ENCODE measurements at places on chromosomes 5 and 9.

DNA sequence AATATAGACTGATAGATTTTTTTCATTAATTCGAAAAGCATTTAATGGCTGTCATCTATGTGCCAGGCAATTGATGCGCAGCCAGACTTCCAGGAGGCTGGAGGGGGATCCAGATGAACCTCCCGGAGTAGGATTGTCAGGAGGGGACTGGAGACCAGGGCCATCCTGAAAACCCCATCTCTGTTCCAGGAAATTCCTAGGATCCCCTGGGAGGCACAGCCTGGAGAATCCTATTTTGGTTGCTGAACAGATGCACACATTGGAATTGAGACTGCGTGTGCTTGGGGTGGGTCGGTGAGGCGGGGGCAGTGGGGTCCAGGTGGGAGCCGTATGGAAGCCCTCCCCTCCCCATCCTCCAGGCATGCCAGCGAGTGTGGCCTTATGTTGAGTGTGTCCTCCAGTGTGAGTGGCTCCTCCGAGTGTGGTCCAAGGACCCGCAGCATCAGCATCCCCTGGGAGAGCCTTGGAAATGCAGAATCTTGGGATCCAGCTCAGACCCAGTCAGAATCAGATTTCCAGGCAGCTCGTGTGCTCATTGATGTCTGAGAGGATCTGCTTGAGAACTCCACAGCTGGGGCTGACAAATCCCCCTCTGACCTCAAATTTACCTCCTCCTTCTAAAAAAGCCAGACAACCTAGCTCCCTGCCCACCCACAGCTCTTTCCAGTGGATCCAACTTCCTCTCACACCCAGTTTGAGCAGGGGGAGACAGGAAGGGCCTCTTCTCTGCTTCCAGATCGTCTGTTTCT is 38.7 kb downstream of the ROPN1L start:
- peak; percentile 23 for DNase-seq

DNA sequence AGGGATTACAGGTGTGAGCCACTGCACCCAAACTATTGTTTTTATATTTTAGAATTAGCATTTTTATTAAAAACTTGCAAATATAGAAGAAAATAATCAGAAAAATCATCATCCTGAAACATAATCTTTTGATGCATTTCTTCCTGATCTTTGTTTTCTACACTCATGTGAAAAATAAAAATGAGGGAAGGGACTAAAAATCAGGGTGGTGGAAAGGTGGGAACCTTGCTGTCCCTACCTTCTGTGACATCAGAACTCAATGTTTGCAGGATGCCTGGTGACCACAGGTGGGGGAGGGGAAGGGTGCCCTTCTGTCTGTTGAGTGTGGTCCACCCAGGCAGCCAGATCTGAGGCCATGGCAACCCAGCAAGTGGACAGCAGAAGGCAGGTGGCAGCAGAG is at the start of gene SMIM23:
Gene SMIM23, plus strand, starts transcription at position 301 of the 400 bp plus-strand sequence. Its CDS starts 55 bp downstream, at position 356.
- DNase-seq, result no peak

DNA sequence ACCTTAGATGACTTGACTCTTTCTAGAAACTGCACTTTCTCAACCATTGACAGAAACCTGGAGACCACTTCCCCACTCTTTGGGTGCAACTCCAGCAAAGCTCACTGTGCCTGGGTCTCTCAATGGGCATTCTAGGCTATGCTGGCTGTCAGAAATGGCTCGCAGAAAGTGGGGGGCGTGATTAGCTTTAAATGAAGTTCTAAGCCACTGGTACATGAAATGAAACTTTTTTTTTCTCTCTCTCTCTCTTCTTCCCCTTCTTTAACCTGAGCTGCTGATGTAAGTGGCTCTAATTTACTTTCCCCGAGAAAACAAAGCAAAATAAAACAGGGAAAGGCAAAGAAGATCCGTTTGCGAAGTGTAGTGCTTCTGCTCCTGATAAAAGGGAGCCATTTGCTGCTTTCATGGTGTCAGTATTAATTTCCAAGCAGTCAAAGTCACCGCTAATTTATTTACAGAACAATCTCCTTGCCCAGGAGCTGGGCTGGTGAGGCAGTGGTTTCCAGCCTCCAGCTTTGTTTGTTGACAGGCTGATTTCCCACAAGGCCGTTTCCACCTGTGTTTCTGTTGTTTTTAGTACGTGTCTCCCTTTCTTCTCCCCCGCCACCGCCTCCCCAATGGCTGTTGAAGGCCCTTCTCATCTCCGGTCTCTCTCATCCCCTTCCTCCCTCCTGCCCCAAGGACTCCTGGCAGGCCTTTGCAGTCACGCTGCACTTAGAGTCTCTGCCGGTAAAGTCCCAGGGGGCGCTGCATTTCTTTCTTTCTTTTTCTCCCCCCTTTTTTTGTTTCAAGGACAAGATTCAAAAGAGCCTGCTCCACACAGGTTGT is 422.9 kb downstream of the EBF1 start:
- DNase-seq, result no peak

- no peak for DNase-seq
Measured at GRCh38 chr5:1322036-1322900, 22.6 kb downstream of the CLPTM1L start.

DNA sequence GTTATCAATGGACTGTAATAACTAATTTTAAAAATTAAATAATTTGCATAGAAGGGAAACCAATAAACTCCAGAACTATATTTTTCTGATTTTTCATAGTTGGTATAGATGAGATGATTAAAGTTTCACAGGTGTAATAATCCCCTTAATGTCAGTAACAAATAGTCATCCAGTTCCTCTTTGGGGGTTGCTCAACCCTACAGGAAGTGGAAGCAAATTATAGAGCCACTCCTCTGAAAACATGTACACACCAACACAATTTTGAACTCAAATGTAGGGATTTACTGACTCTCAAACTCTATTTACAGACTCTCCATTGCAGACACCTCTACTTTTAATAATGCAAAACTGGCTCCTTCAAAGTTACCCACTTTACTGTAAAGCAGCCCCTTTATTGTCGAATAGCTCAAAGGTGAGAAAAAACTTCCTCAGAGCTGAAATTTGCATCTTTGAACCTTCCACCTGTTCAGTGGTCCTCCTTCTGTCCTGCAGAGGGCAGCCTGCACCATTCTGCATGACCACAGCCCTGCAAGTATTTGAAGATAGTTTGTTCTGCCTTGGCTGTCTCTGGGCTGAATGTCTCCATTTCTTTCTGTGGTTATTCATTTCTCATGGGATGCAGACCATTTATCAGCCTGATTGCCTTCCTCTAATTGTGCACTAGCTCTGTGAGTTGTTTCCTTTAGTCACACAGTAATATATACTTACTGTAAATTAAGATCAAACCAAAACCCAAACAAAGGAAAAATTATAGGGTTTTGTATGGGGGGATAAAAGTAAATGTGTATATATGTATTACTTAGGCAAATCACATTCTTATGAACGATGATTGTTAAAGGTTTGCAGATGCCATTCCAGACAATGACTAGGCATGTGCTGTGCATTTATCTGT is 383.2 kb upstream of the SGCD start:
- DNase-seq, result peak; percentile 78

DNA sequence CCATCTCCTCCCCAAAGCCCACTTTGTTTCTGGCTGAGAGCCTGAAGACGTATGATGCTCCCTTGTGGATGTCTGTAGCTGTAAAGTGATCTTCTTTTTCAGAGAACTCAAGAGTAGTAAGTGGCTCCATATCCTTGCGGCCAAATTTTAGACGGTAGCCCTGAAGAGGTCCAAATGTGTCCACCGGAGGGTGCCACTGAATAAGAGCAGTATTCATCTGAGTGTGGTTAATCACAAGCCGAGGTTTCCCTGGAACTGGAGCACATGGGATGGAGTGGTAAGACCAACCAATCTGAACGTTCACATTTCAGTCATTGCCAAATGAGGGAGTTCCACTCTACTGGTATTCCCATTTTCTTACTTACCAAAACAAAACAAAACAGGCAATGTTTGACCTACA is 686.5 kb upstream of the DMAC1 start:
- peak; percentile 49 for DNase-seq

DNA sequence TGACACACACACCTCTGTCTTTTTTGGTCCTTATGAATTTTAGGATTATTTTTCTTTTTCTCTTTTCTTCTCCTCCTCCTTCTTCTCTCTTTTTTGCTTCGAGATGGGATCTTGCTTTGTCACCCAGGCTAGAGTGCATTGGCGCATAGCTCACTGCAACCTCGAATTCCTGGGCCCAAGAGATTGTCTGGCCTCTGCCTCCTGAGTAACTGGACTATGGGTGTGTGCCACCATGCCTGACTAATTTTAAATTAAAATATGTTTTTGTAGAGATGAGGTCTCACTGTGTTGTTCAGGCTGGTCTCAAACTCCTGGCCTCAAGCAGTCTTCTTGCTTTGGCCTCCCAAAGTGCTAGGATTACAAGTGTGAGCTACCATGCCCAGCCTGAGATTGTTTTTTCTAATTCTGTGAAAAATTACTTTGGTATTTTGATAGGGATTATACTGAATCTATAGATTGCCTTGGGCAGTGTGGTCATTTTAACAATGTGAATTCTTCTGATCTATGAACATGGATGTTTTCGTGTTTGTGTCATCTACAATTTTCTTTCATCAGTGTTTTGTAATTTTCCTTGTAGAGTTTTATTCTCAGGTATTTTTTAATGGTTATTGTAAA is 7.7 kb downstream of the AHRR start:
- no peak for DNase-seq

- DNase-seq, result no peak
Measured at GRCh38 chr5:124587280-124587679, 159.2 kb downstream of the ZNF608 start.

GRCh38 chr9:134693011-134693410 is 51.4 kb downstream of the COL5A1 start:
- no peak for DNase-seq

DNA sequence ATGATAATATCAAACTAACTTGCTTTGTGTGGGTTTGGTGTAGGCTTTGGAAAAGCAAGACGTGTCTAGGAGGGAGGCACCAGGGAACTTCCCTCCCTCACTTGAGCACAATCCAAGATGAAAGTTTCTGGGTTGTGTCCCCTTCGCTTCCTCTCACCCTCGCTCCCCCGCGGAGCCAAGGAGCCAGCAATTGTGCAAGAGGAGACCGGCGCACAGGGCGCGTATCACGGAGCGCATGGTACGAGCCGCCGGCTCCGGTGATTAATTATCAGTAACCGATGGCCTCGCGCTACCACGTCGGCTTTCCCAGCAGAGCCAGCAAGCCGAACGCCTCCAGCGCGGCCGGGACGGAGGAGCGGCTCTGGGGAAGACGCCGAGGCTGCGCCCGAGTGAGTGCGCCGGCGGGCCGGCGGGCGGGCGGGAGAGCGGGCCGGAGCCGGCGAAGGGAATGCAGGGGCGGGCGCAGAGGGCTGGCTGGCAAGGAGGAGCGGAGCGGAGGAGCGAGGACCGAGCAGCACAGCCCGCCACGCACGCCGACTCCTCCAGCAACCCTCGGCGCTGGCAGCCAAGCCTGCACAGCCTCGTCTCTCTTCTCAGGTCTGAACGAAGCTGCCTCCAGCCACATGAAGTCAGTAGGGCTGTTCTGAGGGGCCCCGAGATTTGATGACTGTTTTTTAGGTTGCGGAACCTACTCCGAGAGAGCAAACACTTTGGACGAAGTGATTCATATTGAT is 143.6 kb downstream of the BNC2 start:
- DNase-seq, result peak; percentile 86

GRCh38 chr9:92275541-92275940 is 18.0 kb downstream of the IARS1 start:
- DNase-seq, result no peak

GRCh38 chr5:77328930-77329647 is 118.6 kb downstream of the PDE8B start:
- DNase-seq, result no peak

DNA sequence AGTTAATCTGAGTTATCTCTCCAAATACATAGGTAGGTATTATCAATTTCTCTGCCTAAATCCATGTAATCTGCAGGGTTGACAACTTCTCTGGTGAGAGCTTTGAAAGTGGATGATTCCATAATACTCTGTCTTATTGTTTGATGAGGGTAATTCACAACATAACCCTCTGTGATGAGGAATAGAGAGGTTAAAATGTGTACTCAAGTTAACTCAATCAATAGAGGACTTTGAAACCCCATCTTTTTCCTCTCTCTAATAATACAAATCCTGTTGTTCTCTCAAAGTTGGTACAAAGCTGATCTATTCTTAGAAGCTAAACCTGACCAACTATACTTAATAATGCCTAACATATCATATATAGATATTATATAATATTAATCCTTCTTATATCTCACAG is 100.1 kb downstream of the PLPPR1 start:
- DNase-seq, result no peak

DNA sequence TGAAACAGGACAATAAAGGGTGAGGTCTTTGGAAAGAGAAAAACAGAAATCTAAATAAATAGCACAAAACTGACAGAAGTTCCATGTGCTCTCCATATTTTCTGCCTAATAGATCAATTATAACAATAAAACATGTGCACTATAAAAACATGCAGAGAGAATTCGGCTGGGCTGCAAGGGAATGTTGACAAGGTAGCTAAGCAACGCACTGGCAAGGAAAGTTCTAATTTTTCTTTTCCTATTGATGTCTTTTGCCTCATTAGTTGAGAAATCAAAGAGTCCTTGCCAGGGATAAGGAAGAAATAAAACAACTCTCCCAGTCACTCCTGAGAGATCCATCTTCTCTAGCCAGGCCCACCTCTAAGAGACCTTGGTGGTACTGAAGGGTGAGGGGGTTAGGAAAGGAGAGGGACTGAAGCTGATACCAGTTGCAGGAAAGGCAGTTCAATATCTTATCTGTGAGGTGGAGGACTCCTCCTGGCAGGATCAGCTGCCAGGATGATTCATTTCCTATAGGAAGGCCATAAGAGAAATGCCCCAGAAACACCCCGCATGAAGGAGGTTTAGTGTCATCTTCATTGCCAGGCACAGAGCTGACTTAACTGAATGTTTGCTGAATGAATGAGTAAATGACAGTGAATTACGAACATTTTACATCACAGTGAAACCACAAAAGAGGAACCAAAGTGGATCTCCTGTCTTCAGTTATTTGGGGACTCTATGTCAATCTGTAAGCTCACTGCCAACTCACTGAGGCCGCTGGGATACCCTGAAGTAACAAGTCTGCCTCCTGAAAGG is 63.7 kb upstream of the IFNK start:
- peak; percentile 60 for DNase-seq

DNA sequence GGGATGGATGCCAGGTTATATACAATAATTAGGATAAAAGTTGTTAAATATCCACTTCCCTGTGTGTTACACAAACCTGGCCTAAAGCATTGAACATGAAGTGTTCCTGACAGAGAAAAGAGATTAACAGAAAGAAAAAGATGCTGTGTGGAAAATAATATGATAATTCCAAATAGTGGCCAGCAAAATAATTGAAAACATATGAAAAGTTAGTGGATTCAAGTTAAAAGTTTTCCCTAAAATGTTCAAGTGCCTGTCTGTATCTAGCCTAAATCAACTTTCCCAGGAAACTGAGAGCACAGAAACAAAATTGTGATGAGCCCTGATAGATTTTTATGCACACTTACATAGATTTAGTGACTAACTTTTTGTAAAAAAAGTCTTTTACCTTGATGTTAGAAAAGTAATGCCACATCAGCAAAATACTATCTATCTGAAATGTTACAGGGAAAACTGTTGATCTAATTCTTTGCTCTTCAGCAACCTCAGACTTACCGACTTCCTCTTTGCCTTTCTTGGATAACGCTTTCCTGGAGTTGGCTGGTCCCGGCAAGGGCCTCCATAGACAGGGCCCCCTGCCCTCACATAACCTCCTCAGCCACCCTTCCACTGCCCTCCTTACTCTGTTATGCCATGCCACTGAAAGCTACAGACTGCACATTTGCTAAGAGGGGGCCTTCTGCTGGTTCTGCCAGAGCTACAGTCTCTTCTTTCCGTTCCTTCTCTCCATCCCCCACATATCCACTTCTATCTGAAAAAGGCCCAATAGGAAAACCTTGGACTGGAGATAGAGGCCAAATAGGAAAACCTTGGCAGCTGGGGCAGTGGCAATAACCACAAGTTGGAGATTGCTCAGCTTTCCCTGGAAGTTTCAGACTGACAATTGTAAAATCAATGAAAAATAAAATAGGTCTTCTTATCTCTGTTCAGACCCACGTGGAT is 44.4 kb downstream of the ZNF474 start:
- DNase-seq, result no peak

Measured in tongue (tissue), 3 donors.